ENCODE measurements at places on chromosomes 3 and 15. TPM values are rescaled to one million over a fixed set of nuclear protein-coding genes. Genes with fewer than 3 reads are reported as not detected.

Gene IGDCC3
- not detected for polyA plus RNA-seq

Gene EPB42
- polyA plus RNA-seq, result not detected

Gene UROC1
- polyA plus RNA-seq, result not detected

Gene CD86
- polyA plus RNA-seq, result 4.2 TPM

Gene PEX5L
- 0.86 TPM for polyA plus RNA-seq

Gene KBTBD12
- polyA plus RNA-seq, result not detected

Gene BFSP2
- polyA plus RNA-seq, result not detected

All from mammary epithelial cell (primary cell).